ENCODE measurements at places on chromosomes 6 and 20.

DNA sequence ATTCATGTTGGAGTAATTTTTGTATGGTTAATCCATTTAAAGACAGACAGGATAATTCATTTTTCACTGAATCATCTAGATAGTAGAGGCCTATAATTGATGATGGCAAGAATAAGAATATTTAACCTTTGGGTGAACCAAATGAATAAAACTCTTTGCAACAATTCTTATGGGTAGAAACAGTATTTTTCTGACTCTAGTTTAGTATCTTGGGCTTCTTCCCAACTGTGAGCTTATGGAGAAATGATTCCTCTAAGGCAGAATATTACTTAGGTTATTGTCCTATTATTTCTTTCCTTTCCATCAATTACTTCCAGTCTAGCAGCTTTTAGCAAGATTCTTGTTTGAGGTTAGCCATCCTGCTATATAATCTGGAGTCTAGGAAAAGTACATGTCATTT lies 734.9 kb upstream of the FLRT3 start:
- DNase-seq: no peak

- DNase-seq: peak; percentile 47
Observed at GRCh38 chr20:19975901-19976300, 41.3 kb upstream of the NAA20 start.

DNA sequence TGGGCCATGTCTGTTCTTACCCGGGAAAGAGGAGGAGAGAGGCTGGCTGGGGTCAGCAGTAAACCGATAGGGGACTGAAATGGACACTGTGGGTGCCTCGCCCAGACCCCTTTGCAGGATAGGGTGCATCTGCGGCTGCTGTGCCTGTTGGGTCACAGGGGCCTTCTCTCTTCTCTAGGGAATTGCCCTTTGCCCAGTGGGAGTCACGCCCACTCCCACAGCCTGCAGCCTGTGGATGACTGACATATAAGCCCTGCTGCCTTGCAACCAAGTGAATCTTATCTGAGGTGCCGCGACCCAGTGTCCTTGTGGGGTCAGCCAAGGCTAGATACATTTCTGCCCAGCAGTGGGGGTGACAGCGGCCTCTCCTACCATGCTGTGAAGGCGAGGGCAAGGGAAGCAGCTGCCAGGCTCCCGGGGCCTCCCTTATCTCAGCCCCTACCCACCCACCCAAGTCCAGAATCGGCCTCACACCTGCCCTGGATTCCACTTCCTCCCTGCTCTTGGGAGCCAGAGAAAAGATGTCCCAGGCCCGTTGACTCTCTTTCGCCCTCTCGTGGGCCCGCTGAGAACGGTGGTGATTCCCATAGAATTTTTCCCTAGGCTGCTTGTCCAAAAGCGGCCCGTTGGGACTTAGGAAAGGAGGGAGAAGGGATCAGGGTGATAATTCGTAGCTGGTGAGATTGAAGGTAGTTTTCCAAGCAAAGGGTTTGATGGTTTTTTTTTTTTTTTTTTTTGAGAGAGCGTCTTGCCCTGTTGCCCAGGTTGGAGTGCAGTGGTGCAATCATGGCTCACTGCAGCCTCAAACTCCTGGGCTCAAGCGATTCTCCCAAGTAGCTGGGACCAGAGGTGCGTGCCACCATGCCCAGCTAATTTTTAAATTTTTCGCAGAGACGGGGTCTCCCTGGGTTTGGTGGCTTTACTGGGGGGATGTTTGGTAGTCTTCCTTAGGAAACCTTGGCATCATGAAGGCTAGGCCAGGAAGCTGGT lies 76.4 kb upstream of the RNF24 start:
- peak; percentile 74 for DNase-seq

DNA sequence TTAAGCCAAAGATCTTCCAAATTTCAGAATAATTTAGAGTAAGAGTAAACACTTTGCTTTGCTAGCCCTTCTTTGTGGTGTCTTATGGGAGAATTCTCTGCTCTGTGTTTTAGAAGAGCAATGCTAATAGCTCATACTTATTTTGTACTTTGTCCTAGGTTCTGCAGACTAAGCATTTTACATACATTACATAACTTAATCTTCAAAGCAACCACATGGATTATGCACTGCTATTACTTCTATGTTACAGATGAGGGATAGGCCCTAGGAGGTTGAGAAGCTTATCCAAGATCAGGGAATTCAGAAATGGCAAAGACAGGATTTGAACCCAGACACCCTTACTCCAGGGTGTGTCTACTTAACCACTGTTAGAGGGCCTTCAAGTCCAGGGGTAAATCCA lies 9.8 kb upstream of the CCDC170 start:
- no peak for DNase-seq

DNA sequence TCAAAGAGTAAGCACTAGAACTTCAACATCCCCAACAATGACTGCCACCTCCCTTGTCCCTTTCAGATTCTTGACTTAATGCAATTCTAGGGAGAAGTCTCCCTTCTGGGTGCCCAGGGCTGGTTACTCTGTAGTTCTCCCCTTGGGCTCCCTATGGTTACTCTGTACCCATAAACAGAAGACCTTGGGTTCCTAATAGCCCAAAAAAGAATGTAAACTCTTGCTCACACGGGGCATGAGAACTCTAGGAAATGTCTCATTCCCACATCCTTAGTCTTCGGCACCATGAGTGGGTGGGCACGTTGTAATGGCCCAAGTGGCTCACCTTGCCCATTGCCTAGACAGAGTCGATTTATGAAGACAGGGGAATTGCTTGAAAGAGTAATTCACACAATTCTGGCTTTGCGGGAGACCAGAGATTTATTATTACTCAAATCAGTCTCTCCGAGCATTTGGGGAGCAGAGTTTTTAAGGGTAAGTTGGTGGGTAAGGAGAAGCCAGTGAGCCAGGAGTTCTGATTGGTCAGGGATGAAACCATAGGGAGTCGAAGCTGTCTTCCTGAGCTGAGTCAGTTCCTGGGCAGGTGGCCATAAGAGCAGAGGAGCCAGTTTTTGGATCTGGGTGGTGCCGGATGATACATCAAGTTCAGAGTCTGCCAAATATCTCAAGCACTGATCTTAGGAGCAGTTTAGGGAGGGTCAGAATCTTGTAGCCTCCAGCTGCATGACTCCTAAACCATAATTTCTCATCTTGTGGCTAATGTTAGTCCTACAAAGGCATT lies 61.2 kb upstream of the SIRPG start:
- DNase-seq: peak; percentile 100

DNA sequence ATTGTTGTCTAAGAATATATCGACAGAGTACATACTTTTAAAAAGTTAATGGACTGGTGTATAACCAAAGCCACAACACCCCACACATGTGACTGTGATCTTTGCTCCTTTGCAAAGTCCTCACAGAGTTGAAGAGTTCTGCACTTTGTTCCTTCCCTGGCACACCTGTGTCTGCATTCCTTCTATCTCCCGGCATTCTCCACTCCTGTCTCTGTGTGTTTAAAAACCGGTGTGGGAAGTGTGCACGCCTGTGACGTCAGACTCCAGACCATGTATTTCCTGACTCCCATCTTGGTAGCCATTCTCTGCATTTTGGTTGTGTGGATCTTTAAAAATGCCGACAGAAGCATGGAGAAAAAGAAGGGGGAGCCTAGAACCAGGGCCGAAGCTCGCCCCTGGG lies at the start of gene IYD:
Gene IYD, plus strand, starts transcription at position 251 of the 400 bp plus-strand sequence. Its CDS starts 20 bp downstream, at position 271.
- no peak for DNase-seq

DNA sequence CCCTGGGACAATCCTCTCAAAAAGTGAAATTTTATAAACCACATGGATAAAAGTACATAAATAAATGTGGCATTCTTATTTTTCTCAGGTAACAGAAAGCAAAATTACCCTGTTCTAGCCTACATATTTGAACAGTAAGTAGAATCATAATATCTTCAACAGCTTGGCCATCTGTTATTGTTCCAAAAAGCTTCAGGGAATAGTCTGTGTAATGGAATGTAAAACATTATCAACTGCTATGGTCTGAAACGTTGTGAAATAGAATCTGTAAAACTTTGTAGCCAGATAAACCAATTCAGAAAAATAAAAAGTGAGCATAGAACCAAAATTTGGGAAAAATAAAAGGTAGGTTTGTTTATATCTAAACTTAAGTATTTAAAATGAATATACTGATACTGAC lies 114.7 kb downstream of the THEMIS start:
- DNase-seq: no peak

- DNase-seq: peak; percentile 36
Observed at GRCh38 chr6:16944596-16944995, 157.3 kb upstream of the STMND1 start.

Data from RPMI7951 (cell line).